NAMALWA (cell line): ENCODE measurements at places on chromosomes 12 and 14.

DNA sequence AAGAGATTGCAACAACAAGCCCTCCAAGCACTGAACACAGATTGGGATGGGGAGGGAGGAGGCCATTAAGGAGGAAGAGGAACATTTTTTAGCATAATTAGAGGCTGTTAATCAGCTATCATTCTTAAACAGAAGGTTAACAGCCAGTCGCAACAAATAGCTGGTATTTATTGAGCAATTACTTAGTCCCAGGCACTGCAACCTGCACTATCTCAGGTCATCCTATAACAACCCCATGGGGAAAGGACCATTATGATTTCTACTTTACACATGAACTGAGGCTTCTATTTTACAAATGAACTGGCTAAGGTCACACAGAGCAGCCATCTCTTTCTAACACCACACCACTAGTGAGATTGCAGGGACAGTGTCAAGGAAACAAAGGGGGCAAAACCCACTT lies 10.4 kb downstream of the RAB35 start:
- no peak for DNase-seq

GRCh38 chr14:65433157-65433556 lies 20.6 kb downstream of the FUT8 start:
- DNase-seq = no peak

DNA sequence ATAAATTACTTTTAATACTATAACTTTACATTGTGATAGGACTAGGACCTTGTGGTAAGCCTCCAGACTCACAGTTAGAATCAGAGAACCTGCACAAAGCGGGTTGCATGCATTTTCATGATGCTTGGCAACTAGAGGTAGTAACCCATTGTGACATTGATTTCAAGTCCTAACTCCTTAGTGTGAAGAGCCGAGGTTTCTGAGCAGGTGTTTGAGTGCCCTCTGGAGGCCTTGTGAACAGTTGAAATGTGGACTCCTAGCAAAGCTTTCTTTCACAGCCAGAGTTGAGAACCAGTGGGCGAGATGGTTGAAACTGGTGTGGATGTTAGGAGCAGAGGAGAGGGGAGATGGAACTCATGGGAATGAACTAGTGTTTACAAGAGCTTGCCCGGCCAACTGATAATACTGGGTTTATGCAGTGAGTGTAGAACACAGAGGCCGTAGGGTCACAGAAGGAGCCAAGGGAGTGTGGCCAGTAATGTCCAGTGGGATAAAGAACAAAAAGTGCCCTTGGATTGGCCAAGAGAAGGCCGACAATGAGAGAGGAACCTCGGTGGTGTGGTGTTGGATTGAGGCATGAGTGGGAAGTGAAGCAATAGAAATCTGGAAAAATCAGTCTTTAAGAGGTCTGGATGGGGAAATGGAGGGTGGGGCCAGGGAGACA lies 10.9 kb downstream of the ZNF664 start:
- peak; percentile 74 for DNase-seq

DNA sequence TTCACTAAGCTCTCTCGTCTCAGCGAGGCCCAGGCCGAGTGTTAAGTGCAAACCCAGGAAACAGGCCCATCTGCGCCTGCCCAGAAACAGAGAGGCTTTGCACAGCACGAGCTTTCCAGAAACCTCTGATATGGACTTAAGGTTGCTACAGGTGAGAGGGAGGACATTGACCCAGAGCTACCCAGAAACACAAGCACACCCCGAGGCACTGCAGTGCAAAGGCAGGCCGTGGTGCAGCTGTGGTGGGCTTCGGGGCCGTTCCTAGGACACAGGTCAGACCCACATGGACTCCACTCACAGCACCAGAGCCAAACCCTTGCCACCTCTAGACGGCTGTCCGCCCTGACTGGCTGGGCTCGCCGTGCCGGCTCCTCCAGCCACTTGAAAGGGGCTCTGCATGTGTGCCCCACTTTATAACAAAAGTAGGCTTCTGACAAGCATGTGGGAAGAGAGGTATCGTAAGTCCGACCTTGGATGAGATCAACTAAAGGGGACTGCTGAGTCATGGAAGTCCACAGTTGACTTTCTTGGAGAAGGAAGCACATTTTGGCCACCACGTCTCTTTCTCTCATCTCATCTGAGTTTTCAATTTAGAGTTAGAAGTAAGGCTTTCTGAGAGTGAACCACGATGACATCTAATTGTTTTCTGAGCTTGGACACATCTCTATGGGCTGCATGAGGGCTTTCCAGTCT lies 38.2 kb downstream of the CACNA2D4 start:
- DNase-seq = no peak

- DNase-seq = no peak
These were observed 153.0 kb downstream of the KIF26A start for GRCh38 chr14:104291123-104292000.

- DNase-seq = no peak
These were observed 65.5 kb upstream of the PPP4R3A start for GRCh38 chr14:91575469-91576208.

DNA sequence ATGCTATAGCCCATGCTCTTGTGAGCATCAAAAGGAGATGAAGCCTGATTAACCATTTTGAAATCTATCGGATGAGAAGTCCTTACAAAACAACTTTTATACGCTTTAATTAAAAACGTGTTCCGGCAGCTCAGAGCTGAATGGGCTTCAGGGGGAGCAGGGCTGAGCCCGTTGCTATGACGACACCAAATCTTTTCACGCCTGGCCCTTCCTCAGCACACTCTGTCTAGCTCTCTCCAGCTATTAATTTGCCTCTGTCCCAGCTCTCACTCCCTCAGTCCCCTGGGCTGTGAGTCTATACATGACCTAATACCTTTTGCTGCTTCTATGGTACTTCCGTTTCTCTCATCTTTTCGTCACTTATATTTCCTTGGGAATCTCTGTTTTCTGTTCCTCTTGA lies 15.8 kb downstream of the FOXA1 start:
- no peak for DNase-seq

DNA sequence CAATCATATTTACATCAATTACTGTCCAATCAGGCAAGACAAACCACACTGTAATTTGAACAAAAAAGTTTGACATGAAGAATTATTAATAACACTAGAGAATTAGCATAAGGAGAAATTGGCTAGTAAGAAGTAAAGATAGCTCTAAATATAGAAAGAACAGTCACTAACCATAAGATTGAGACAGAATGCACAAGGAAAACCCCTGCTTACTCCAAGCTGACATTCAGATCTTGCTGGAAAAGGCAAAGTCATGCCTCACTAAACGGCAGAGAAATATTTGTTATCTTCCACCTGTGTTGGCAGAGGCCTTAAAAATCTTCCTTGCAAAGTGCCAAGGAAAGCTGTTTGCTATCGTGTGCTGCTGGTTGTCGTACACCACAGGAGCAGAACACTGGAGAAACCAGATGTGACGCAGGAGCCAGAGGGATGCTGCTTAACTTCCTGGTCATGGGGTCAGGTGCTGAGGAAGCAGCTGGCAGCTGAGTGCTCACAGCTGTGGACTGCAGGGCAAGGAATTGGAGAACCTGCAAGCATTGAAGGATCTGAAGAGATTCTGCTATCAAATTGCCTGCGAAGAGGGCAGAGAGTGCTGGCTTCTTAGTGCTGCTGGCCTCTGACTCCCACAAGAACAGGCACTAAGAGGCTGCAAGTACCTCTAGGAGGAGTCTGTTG lies 1323.3 kb downstream of the LRFN5 start:
- peak; percentile 0 for DNase-seq

- no peak for DNase-seq
These were observed 4.7 kb upstream of the KRT77 start for GRCh38 chr12:52708010-52708409.

DNA sequence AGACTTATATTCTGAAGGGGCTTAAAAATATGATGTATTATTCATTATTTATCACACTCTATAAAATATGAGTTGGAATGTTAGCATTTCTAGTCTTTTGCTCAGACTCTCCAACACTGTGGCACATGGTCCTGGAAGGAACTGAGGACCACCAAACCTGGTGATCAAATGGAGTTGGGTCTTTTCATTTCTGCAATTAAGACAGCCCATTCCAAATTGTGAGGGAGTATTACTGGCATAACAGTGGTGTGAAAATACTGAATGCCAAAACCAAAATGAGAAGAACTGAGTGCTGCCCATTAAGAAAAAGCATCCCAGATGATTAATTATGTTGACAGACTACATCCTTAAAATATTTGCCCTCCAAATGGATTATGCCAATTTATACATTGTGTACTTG lies 90.8 kb downstream of the NPAS3 start:
- no peak for DNase-seq

- DNase-seq = no peak
These were observed 112.1 kb upstream of the FRMD6 start for GRCh38 chr14:51539571-51540037.

GRCh38 chr12:89655841-89656240 lies 52.8 kb downstream of the ATP2B1 start:
- DNase-seq = no peak

GRCh38 chr14:23657959-23658470 lies 21.9 kb downstream of the DHRS2 start:
- no peak for DNase-seq

- no peak for DNase-seq
These were observed 11.8 kb downstream of the HNRNPC start for GRCh38 chr14:21257394-21257909.

DNA sequence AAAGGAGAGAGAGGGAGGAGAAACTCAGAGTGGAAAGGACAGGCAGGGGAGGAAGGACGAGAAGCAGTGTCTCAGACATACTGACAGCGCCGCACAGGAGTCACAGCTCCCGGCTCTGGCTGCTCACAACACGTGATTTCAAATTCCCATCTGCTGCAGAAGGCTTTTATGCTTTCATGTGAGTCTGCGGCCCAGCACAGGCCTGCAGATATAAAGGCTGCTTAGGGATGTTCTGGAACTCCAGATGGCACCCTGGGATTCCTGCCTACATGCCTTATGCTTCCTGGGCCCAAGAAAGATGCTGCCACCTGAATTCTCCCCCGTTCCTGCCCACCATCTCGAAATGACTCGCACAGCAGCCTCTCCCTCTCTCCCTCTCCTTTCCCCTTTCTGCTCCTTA lies 89.6 kb downstream of the NUAK1 start:
- DNase-seq = no peak

DNA sequence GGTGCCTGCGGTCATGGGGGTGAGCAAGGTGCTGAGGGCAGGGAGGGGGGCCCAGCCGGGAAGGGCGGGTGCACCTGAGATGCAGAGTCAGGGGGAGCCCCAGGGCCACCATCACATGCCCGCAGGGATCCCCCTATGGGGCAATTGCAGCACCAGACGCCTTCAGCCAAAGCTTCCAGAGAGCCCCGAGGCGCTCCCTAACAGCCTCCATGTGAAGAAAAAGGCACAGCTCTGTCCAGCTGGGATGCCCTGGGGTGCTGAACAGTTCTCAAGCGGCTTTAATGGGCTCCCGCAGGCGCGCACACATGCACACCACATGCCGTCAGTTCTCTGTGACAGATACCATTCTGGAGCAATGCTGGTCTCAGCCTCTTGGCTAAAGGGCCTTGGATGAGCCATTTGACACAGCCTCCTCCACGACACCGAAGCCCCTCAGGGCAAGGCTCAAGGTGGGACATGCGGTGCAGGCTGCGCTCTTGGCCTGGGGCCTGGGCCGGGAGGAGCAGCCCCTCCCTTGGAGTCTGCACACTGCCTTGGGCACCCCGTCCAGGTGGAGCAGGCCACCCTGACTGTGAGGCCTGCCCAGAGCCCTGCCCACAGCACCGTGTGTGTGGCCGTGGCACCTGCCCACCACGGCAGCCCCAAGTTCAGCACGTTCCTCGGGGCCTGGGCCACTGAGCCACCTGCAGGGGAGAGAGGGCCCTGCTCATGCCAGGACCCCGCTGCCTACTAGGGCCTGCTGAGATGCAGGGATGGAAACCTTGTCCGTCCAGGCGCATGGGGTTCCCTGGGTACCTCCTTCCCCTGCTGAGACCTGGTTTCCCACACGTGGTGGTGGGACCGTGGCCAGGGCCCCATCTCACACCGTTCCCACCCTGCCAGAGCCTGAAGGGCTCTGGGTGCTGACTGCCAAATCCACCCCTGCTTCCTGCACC lies 7.7 kb downstream of the XRCC3 start:
- no peak for DNase-seq

- no peak for DNase-seq
These were observed 9.5 kb downstream of the PHETA1 start for GRCh38 chr12:111359231-111359913.

- DNase-seq = no peak
These were observed 458.3 kb downstream of the BTG1 start for GRCh38 chr12:91687052-91688017.

DNA sequence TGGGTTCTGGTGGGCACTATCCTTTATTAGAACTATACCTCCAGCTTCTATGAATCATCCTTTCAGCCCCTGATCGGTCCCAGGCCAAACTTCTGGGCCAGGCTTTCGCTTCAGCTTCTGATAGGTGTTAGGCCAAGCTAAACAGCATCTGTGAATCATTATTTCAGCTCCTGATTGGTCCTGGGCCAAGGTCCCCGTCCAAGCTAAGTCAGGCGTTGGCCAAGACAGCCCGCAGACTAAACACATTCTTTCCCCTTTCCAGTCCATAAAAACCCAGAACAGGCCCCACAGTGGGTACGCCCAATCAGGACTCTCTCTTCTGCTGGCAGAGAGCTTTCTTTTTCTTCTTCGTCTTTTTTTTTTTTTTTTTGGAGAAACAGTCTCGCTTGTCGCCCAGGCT lies 1808.9 kb upstream of the SEL1L start:
- no peak for DNase-seq
